ENCODE measurements at places on chromosomes 5 and 9. TPM values are rescaled to one million over a fixed set of nuclear protein-coding genes. Genes with fewer than 3 reads are reported as not detected.

GRCh38 chr5:16736158-16736995 lies 119.6 kb upstream of the RETREG1 start:
- peak; percentile 57 for DNase-seq

DNA sequence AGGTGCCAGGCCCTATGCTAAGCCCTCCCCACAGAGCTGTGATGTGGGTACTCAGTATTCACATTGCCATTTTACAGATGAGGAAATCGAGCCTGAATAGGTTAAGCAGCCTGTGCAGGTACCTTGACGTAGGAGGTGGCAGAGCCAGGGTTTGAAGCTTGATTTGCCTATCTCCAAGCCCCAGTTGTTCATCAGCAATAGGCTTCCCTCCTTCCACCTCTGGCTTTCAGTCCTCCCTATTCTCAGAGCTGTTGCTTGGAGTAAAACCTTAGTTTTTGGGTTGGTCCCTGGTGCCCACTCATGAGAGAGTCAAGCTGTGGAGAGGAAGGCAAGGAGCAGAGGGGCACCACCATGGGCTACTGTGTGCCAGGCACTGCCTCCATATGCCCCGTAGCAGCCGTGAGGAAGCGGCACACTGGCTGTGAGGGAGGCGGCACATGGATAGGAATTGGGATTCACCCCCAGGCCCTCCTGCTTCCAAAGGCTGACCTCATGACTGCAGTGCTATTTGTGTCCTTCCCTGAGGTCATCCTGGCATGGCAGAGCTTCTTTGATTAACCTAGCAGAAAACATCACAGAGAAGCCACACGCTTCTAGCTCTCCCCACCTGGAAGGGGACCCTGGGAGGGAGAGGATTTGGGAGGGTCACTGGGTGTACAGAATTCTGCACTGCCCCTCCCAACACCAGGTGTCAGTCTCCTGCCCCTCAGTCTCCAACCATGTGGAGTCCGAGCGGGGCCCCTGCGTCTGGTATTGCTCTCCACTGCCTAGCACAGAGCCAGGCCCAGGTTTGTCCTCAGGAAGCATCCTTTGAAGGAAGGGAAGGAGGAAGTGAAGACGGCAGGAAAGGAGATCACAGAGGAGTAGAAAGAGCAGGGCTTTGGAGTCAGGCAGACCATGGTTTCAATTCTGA lies 109.8 kb downstream of the RGS3 start:
- DNase-seq, result peak; percentile 74

Gene ADAMTS2
- 0.49 TPM for total RNA-seq

- no peak for DNase-seq
Measured at GRCh38 chr9:25481372-25481771, 196.9 kb downstream of the TUSC1 start.

Gene NACC2
- total RNA-seq, result 4.5 TPM

GRCh38 chr5:76794871-76795270 lies 24.0 kb upstream of the F2RL1 start:
- DNase-seq, result no peak

Gene SPATA31D4
- not detected for total RNA-seq

GRCh38 chr5:141326088-141326854 lies 4.0 kb upstream of the PCDHGA1 start:
- peak; percentile 81 for DNase-seq

Gene FGFR4
- total RNA-seq, result 1.9 TPM

Gene LCN9
- not detected for total RNA-seq

DNA sequence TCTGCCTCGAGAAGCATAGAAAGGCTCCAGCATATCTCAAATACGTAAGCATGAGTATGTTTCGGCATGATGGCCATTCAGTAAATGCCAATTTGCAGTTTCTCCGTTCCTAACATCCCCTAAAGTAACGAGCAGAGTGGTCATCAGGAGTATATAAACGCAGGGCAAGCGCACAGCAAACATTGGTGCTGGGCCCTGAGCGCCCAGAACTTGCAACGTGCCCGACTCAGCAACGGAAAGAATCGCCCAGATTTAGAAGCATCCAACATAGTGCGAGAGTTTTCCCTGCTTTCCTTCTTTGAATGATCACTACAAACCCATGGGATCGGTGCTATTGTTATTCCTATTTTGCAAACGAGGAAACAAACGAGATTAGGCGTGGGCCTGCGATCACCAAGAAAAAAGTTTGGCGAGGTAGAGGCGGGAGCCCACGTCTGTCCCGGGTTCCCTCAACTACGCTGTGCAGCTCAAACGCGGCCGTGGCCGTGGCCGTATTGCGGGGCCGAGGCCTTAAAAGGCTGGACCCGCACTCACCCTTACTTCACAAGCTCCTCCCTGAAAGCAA lies 505 bp downstream of the RPS14 start:
- no peak for DNase-seq

DNA sequence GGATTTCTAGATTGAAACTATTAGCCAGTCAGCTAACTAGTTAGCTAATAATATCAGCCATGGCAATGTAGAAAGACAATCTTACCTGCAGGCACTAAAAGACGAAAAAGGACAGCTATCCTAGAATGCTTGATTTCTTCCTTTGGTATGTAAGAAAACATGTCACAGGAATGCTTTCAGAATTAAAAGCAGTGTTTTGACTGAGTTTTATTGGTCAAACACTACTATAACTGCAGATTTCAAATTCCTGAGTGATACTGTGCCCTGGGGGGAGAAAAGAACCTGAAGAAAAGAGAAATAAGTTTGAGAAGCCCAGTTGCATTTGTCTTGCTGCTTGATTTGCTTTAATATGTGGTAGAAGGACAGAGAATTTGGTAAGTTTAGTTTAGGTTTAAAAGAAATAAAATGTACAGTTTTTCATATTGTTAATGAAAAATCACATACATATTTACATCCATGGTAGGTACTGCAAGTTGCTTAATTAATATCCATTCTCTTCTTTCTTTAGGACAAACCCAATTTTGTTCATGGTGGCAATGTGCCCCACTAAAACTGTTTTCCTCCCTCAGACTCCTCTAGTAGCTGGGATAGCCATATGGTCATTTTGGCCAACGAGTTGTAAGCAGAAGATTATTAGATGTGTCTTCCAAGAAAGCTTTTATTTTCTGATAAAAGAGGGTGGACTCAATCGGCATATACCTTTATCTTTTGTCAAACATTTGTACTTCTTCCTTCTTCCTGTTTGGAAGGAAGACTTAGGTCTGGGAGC lies 4.3 kb upstream of the FAM169A start:
- no peak for DNase-seq

Gene ANXA6
- 273 TPM for total RNA-seq

Gene OBP2B
- total RNA-seq, result not detected

GRCh38 chr9:127520941-127521918 lies 69.9 kb downstream of the LRSAM1 start:
- peak; percentile 94 for DNase-seq

DNA sequence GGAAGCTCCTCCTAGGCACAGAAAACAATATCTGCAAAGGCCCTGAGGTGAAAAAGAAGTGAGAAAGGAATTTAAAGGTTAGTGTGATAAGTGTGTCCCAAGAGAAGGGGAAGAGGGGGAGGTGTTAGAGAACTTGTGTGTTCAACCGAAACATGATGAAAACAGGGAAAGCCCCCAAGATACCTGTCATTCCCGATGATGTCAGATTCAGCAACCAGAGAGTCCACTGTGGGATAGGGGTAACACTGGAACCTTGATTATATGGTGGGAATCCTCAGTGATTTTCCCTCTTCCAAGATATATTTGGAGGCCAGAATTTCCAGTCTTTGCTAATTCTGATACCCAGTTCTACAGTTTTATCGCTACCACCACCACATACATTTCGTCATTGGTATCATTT lies 15.5 kb upstream of the BNC2 start:
- no peak for DNase-seq

- peak; percentile 49 for DNase-seq
Measured at GRCh38 chr5:44942524-44943001, 133.8 kb downstream of the MRPS30 start.

- no peak for DNase-seq
Measured at GRCh38 chr5:43649256-43649655, 46.3 kb downstream of the NNT start.

DNA sequence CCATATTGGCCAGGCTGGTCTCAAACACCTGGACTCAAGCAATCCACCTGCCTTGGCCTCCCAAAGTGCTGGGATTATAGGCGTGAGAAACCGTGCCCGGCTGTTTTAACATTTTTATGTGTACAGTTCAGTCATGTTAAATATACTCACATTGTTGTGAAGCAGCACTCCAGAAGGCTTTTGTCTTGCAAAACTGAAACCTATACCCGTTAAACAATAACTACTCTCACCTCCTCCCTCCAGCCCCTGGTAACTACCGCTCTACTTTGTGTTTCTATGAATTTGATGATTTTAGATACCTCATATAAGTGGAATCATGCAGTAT lies 23.1 kb upstream of the SHB start:
- DNase-seq, result no peak

Gene RELL2
- 5.2 TPM for total RNA-seq

Gene FREM1
- total RNA-seq, result 0.88 TPM

- no peak for DNase-seq
Measured at GRCh38 chr5:163509291-163509951, 4.0 kb downstream of the MAT2B start.

- DNase-seq, result no peak
Measured at GRCh38 chr9:24881361-24881760, 335.7 kb upstream of the IZUMO3 start.

DNA sequence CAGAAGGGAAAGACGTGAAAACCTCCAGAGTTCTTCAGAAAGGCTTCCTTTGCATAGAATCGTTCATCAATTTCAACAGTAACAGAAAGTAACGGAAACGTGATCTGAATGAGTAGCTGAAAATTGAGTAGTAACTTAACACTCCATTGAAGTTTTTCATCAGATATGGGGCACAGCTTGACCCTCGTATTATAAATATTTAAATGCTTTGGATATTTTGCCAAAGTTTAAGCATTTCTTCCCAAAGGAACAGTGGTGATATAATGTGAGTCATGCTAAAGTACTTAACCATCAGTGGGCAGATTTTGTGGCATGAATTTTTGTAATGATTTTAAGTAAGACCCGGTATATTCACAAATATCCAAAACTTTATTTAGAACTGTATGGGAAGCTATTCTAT lies 67.4 kb upstream of the ADAMTS19 start:
- no peak for DNase-seq

- DNase-seq, result no peak
Measured at GRCh38 chr5:71573591-71573990, 13.5 kb upstream of the MCCC2 start.

Gene PCDHA7
- 0.88 TPM for total RNA-seq

Gene PCDHGA8
- 1.6 TPM for total RNA-seq

DNA sequence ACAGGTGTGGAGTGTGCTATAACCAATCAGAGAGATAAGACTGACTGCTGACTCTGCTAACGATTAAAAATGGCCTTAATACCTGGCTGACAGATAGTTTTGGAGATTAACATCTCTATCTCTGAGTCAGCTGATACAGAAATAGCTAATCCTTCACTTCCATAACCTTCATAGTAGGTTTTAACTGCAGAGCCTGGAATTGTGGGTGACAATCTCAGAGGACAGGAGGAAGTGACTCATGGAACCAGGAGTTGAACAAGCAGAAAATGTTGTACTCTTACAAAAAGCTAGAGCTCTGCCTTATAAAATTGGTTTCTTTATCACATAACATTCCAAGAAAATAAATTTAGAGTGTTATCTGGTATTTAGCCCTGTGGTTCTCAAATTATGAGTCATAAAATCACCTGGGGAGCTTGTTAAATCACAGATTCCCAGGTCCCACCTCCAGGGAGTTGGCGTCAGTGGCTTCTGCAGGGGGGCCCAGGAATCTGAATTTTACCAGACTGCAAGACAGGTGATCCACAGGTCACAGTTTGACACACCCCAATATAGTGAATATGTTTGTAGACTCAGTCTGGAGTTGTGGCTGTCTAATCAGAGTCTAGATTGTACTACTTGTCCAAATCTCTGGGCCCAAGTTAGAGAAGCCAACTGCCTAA lies 44.4 kb upstream of the AFAP1L1 start:
- DNase-seq, result peak; percentile 87

Gene GABRA6
- total RNA-seq, result not detected

Data from RPMI7951 (cell line).